ENCODE measurements at places on chromosomes 16 and 17.

- H3K4me3 ChIP-seq = no peak overlapping the region
- H3K4me1 ChIP-seq = no peaks in the 10 kb centered on the region
- H3K27me3 ChIP-seq = no peaks in the 10 kb centered on the region
- peaks cover 4% of the 10 kb centered on the region for H3K36me3 ChIP-seq
- no peak for DNase-seq
Observed at GRCh38 chr16:67734731-67735201, 15.7 kb upstream of the GFOD2 start.

DNA sequence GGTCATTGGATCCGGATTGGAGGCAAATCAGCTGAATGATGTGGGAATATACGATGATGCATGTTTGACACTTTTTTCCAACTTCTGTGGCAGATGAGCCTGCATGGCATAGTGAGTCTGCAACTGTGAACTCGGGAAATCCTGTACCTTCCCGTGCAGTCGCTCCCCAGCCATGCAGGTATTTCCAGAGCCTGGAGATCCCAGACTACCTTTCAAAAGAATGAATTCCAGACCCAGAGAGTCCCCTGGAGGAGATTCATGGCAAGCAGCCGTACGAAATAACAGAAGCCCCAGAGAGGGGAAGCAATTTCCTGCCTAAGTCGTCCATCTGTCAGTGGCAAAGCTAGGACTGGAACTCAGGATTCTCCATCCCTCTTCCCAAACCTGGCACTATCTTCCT is 75.7 kb upstream of the FAM20A start:
- no peak overlapping the region for H3K27ac ChIP-seq
- no peaks in the 10 kb centered on the region for H3K36me3 ChIP-seq
- no peaks in the 10 kb centered on the region for H3K4me1 ChIP-seq
- no peak overlapping the region for H3K4me3 ChIP-seq
- no peak for DNase-seq

DNA sequence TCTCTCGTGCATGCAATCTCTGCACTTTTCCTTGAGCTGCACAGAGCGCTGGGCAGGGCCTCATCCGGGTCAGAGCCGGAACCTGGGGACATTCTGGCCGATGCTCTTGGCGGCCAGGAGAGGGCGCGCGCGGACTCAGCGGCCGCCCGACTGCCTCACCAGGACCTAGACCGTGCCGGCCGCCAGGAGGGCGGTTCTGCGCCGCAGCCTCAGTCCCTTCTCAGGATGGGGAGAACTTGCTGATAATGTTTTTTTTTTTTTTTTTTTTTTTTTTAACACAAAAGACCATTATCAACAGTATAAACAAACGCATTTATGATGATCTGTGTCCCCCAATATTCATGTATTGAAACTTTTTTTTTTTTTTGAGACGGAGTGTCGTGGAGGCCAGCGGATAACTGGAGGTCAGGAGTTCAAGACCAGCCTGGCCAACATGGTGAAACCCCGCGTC is 8.1 kb upstream of the FLYWCH2 start:
- peak; percentile 31 for DNase-seq
- no peaks in the 10 kb centered on the region for H3K4me1 ChIP-seq
- H3K27me3 ChIP-seq = no peaks in the 10 kb centered on the region
- H3K36me3 ChIP-seq = no peaks in the 10 kb centered on the region
- H3K27ac ChIP-seq = no peak overlapping the region
- H3K4me3 ChIP-seq = no peak overlapping the region

GRCh38 chr16:79411805-79412204 is 188.7 kb downstream of the MAF start:
- DNase-seq = no peak
- peaks cover 37% of the 10 kb centered on the region for H3K4me1 ChIP-seq
- H3K36me3 ChIP-seq = peaks cover 7% of the 10 kb centered on the region

- no peak overlapping the region for H3K27ac ChIP-seq
- no peaks in the 10 kb centered on the region for H3K27me3 ChIP-seq
- H3K4me1 ChIP-seq = peaks cover 42% of the 10 kb centered on the region
- no peak overlapping the region for H3K4me3 ChIP-seq
- DNase-seq = no peak
- H3K36me3 ChIP-seq = peaks cover 3% of the 10 kb centered on the region
Observed at GRCh38 chr16:53781023-53781605, 77.2 kb downstream of the FTO start.

GRCh38 chr16:19031738-19032137 is 35.7 kb upstream of the COQ7 start:
- peaks cover 36% of the 10 kb centered on the region for H3K27me3 ChIP-seq
- DNase-seq = no peak
- no peak overlapping the region for H3K4me3 ChIP-seq
- H3K36me3 ChIP-seq = peaks cover 2% of the 10 kb centered on the region

- no peak overlapping the region for H3K27ac ChIP-seq
- H3K27me3 ChIP-seq = peaks cover 29% of the 10 kb centered on the region
- H3K4me3 ChIP-seq = no peak overlapping the region
- peaks cover 2% of the 10 kb centered on the region for H3K36me3 ChIP-seq
- DNase-seq = no peak
Observed at GRCh38 chr16:14364386-14365199, 265.5 kb downstream of the PARN start.

DNA sequence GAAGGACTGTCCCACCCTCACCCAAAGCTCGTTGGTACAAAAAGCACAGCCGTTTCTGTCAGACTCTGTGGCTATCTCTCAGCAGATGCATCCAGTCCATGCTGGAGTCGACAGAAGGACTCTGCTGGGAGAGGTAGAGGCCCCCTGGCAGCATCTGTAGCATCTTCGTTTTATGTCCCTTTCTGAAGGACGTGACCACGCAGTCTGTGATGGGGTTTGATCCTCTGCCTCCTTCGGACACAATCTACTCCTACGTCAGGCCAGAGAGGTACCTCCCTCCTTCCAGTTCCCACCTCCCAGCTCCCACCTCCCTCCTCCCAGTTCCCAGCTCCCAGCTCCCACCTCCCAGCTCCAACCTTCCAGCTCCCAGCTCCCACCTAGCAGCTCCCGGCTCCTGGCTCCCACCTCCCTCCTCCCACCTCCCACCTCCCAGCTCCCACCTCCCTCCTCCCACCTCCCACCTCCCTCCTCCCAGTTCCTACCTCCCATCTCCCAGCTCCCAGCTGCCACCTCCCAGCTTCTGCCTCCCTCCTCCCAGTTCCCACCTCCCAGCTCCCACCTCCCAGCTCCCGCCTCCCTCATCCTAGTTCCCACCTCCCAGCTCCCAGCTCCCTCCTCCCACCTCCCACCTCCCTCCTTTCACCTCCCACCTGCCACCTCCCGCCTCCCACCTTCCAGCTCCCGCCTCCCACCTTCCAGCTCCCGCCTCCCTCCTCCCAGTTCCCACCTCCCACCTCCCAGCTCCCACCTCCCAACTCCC is 11.4 kb upstream of the MC1R start:
- no peak overlapping the region for H3K27ac ChIP-seq
- peaks cover 33% of the 10 kb centered on the region for H3K36me3 ChIP-seq
- H3K27me3 ChIP-seq = no peaks in the 10 kb centered on the region
- DNase-seq = no peak
- no peak overlapping the region for H3K4me3 ChIP-seq

DNA sequence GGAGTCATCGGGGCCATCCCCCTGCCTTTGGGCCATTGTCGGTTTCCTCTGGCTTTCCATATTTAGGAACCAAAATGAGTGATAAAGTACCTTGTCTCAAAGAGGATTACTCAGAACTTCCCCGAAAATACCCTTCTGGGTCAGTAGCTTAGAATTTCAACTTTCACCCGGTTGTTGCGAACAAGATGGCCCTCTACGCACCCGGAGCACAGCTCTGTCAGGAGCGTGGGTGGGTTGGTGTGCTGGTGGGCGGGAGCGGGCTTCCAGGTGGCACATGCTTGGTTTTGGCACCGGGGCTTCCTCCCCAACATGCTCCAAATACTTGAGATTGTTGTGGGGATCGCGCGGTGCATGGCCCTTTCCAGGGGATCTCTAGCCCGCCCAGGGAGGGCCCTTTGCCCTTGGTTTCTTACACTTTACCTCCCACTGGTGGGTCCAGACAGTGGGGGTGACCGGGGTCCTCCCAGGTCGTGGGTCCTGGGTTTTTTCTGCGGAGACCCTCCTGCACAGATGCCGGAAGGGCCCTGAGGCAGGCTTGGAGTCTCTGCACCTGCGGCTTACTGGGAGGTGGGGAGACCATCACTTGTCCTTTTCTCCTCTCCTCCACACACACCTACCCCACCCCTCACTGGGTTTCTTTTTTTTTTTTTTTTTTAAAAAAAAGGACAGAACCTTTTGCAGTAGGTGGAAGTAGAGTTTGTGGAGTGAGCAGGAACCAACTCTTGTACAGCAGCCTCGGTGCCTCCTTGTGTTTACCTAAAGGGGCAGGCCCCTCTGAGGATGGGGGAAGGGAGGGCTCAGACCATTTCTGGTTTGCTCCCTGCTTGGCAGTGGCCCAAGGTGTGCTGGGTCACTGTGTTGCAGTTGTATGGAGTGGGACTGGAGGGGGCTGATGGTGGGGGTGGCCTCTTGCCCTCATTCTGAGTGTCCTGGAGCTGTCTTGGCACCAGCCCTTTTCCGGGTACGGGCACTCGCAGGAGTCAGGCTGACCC is 142.1 kb downstream of the SEC14L1 start:
- peaks cover 44% of the 10 kb centered on the region for H3K27me3 ChIP-seq
- H3K4me1 ChIP-seq = peaks cover 15% of the 10 kb centered on the region
- DNase-seq = no peak
- H3K36me3 ChIP-seq = peaks cover 26% of the 10 kb centered on the region
- peak overlapping the region; percentile 80 for H3K4me3 ChIP-seq
- H3K27ac ChIP-seq = peak overlapping the region; percentile 98

GRCh38 chr17:44010966-44011647 is 3.7 kb downstream of the TMEM101 start:
- no peak overlapping the region for H3K27ac ChIP-seq
- H3K36me3 ChIP-seq = peaks cover 8% of the 10 kb centered on the region
- no peak overlapping the region for H3K4me3 ChIP-seq
- H3K4me1 ChIP-seq = peaks cover 39% of the 10 kb centered on the region
- DNase-seq = no peak

GRCh38 chr17:58320163-58320558 is 8.4 kb downstream of the TSPOAP1 start:
- H3K4me3 ChIP-seq = no peak overlapping the region
- no peaks in the 10 kb centered on the region for H3K27me3 ChIP-seq
- peaks cover 22% of the 10 kb centered on the region for H3K4me1 ChIP-seq
- peaks cover 43% of the 10 kb centered on the region for H3K36me3 ChIP-seq

- no peaks in the 10 kb centered on the region for H3K27me3 ChIP-seq
- DNase-seq = no peak
- H3K36me3 ChIP-seq = peaks cover 1% of the 10 kb centered on the region
- H3K27ac ChIP-seq = no peak overlapping the region
- H3K4me1 ChIP-seq = peaks cover 6% of the 10 kb centered on the region
Observed at GRCh38 chr17:75199886-75200618, 5.4 kb upstream of the NUP85 start.

GRCh38 chr16:12964461-12964860 is 63.1 kb downstream of the SHISA9 start:
- H3K27ac ChIP-seq = no peak overlapping the region
- H3K27me3 ChIP-seq = no peaks in the 10 kb centered on the region
- H3K36me3 ChIP-seq = no peaks in the 10 kb centered on the region
- no peak for DNase-seq

GRCh38 chr17:36937001-36937958 is at the start of gene LHX1:
Gene LHX1, plus strand, starts transcription at chr17:36937475. Its CDS starts 723 bp downstream, at chr17:36938198.
- peak within 1 kb of the TSS; percentile 80 for H3K4me3 ChIP-seq
- peaks cover 71% of the 10 kb centered on the region for H3K4me1 ChIP-seq
- H3K36me3 ChIP-seq = peaks cover 36% of the 10 kb centered on the region
- H3K27me3 ChIP-seq = peaks cover 99% of the 10 kb centered on the region
- DNase-seq = no peak
- peak within 1 kb of the TSS; percentile 68 for H3K27ac ChIP-seq

DNA sequence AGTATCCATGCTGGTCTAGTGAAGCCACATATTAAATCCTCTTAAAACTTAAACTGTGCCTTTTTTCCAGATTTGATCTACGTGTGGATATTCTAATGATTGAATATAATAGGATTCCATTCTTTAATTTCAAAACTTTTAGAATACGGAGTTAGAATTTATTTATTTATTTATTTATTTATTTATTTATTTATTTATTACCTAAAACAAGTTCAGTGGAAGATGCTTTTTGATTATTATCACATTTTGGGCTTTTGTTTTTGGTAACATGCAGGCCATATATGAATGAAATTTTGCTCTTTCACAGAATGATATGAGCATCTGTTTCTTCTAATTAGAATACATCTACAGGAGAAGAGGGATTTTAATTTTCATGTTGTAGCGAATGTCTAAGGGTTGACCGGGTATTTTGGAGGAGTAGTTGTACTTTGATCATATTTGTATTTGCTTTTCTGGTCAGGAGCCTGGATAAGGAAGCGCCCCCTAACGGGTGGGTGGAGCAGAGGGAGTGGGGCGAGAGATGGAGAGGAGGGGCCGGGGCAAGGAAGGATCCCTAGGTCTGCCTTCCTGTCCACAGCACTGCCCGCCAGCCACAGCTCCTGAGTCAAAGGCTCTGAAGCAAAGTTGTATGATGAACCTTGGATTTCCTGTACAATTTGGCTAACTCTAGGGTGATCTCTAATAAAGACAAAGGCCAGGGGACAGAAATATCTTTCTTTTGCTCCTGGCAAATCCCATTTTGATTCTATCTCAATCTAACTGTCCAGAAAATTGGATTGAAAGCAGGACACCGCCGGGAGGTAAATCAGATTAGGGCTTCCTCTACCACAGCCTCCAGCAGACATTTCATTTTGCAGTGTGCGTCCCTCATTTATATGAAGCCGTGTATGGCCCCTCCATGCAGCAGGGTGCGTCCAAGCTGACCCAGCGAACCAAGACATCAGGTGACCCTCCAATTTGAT is 149.1 kb downstream of the PRKCA start:
- DNase-seq = no peak
- peaks cover 5% of the 10 kb centered on the region for H3K4me1 ChIP-seq
- no peaks in the 10 kb centered on the region for H3K27me3 ChIP-seq
- H3K36me3 ChIP-seq = peaks cover 3% of the 10 kb centered on the region

DNA sequence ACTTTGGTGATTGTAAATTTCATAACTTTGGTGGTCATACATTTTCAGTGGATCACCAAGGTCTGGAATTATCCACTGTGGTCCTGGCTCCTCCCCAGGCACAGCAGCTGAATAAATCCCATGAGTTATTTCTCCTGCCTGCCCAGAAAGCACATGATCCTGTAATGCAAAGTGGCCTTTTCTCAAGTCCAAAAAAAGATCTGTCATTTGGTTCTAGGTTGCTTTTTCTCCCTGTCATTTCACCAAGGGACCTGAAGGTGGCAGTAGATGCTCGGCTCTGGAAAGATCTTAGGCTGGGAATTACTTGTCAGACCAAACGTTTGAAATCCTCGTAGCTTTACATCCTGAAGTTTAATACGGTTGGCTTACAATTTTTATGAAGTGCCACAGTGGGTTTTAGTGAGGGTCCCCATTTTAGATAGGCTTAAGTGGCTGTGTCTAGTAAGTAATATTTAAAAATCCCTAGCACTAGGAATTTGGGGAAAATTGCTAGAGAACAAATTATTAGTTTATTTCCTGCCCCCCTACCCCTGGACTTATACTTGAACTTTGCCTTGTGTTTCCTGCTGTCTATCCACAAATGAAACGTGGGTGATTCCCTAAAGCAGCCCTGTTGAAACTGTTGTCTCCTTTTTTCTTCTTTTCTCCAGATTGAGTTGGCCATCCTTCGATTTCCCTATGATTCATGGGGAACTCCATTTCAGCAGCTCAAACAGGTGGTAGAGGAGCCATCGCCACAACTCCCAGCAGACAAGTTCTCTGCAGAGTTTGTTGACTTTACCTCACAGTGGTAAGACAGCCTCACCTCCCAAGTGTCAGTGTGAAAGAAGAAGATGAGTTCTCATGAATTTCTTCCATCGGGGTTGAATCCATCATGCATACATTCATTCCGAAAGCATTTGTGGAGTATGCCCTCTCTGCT is 111.7 kb downstream of the MAP2K6 start:
- H3K4me3 ChIP-seq = no peak overlapping the region
- no peak for DNase-seq
- H3K36me3 ChIP-seq = peaks cover 19% of the 10 kb centered on the region
- H3K27ac ChIP-seq = no peak overlapping the region
- peaks cover 5% of the 10 kb centered on the region for H3K4me1 ChIP-seq
